ENCODE measurements at places on chromosomes 12 and 14. TPM values are rescaled to one million over a fixed set of nuclear protein-coding genes. Genes with fewer than 3 reads are reported as not detected.

The TAS2R8 gene
- total RNA-seq, result not detected

DNA sequence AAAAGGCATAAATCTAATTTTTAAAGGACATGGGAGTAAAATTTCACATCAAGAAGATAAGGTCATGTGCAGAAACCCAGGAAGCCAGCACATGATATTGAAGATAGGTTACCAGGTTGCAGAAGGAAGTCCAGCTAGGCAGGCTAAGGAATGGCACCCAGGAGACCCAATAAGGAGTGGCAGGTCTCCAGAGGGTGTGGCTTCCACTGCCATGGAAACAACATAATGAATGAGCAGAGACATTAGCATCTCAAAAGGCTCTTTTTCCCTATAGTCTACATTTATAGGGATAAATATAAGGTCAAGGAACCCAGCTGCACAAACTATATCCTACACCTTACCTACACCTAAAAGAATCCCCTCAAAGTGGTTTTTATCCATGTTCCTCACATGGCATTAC, 275.9 kb downstream of the RPS29 start:
- no peak overlapping the region for H3K4me3 ChIP-seq
- no peak overlapping the region for H3K27ac ChIP-seq
- no peaks in the 10 kb centered on the region for H3K36me3 ChIP-seq
- H3K27me3 ChIP-seq, result no peaks in the 10 kb centered on the region
- no peaks in the 10 kb centered on the region for H3K4me1 ChIP-seq
- no peak for DNase-seq

The FOXM1 gene
- total RNA-seq, result 200 TPM

- H3K4me1 ChIP-seq, result no peaks in the 10 kb centered on the region
- no peaks in the 10 kb centered on the region for H3K36me3 ChIP-seq
- no peak overlapping the region for H3K27ac ChIP-seq
Observed at GRCh38 chr12:28899951-28900350, 249.1 kb upstream of the FAR2 start.

The GPR65 gene
- not detected for total RNA-seq

- no peaks in the 10 kb centered on the region for H3K4me1 ChIP-seq
- H3K27me3 ChIP-seq, result no peaks in the 10 kb centered on the region
- H3K36me3 ChIP-seq, result peaks cover 13% of the 10 kb centered on the region
- no peak overlapping the region for H3K27ac ChIP-seq
- DNase-seq, result no peak
- H3K4me3 ChIP-seq, result no peak overlapping the region
Observed at GRCh38 chr12:107731366-107731765, 29.6 kb downstream of the PRDM4 start.

GRCh38 chr12:40310211-40310610, 85.4 kb downstream of the LRRK2 start:
- no peaks in the 10 kb centered on the region for H3K36me3 ChIP-seq
- no peaks in the 10 kb centered on the region for H3K27me3 ChIP-seq
- no peak for DNase-seq
- H3K4me1 ChIP-seq, result peaks cover 3% of the 10 kb centered on the region
- H3K4me3 ChIP-seq, result no peak overlapping the region

DNA sequence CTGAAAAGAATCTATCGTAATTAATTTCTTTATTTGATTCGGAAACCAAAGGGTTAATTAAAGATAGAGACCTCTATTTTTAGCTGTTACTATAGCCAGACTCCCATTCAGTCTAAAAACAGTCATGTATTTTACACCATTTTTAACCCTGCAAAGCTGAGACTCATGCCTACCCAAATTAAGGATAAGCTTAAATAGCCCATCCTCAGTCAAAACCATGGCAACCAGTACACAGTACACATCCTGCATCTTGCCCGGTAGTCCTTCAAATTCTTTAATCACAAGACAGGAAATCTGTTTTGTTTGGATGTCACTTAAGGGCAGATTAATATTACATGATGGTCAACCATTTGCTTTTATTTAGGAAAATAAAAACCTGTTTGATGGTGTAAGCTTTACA, 25.5 kb upstream of the KCNK10 start:
- DNase-seq, result no peak
- H3K4me1 ChIP-seq, result no peaks in the 10 kb centered on the region
- H3K4me3 ChIP-seq, result no peak overlapping the region
- H3K36me3 ChIP-seq, result no peaks in the 10 kb centered on the region

DNA sequence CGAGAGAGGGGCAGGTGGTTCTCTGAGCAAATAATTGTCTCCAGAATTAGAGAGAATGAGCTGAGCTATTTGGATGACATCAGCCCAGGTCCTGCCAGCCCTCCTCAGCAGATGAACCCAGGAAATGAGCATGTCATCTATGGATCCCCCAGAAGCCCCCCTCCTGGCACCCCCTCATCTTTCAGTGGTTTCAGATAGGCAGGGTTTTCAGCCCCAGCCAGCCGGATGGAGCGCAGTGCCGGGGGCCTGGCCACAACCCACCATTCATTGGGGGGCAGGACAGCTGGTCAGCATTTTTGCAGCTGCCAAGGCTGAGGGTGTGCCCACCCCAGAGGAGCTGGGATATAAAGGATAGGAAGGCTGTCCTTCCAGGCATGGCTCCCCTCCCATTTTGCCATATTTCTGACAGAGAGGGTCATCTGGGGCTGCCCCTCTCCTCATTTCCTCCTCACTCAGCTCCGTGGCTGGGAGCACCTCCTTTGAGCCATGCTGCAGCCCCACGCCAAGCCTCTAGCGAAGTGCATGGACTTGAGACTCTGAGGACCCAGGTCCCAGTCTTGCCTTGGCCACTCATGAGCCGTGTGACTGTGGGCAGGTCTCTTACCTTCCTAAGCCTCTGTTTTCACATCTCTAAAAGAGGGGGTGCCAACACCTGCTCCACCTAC, 6.0 kb upstream of the KRT71 start:
- no peak overlapping the region for H3K4me3 ChIP-seq
- no peaks in the 10 kb centered on the region for H3K36me3 ChIP-seq
- no peaks in the 10 kb centered on the region for H3K4me1 ChIP-seq
- H3K27me3 ChIP-seq, result peaks cover 9% of the 10 kb centered on the region
- H3K27ac ChIP-seq, result no peak overlapping the region
- no peak for DNase-seq

The KLRC4 gene
- total RNA-seq, result not detected

GRCh38 chr12:6938353-6939190, 5.0 kb upstream of the RNU7-1 start:
- peak overlapping the region; percentile 98 for H3K27ac ChIP-seq
- no peaks in the 10 kb centered on the region for H3K27me3 ChIP-seq
- no peak for DNase-seq

DNA sequence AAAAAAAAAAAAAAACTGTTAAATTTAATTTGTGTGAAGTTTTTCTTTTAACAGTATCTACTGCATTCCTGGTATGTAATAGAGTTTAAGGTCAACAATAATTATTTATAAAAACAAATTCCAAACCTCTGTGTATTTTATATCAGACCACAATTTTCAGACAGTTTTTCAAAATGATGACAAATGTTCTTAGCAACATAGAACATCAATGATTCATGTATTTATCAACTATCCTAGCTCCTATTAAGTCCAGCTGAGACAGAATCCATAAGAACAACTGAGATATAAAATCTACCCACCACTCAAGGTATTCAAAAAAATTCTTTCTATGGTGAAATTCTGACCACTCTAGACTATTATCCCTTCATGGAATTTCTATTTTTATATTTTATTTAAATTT, 144.5 kb downstream of the EPS8 start:
- H3K4me1 ChIP-seq, result no peaks in the 10 kb centered on the region
- H3K27me3 ChIP-seq, result no peaks in the 10 kb centered on the region
- DNase-seq, result no peak
- H3K27ac ChIP-seq, result no peak overlapping the region
- no peaks in the 10 kb centered on the region for H3K36me3 ChIP-seq

The NUAK1 gene
- total RNA-seq, result 1.3 TPM

The RD3L gene
- not detected for total RNA-seq

DNA sequence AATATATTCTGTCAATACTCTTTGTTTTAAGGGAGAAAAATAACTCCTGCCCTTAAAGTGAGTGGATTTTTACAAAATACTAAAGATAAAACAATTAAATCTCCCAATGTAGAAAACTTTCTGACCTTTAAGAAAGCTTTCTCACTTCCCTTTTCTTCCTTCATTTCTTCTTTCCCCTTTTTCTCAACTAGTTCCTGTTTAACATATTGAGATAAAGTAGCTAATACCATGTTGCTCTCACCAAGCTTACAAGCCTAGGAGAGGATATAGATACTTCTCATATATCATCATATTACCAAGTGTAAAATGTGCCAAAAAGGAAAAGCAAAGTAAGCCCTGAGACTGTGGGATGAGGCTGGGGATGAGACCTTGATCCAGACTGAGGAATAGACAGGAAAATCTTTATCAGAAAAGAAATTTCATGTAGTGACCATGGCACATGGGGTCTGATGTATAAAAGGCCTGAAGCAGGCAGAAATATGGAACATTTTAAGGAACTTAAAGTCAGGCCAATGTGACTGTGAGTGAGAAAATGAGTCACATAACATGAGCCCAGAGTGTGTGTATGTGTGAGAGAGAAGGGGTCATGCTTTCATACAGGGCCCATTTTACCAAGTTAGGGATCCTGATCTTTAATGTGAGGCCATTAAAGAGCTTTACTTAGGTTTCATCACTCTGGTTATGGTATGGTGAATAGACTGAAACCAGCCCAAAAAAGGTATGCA, 1.6 kb upstream of the RPL10L start:
- H3K27ac ChIP-seq, result no peak overlapping the region
- no peaks in the 10 kb centered on the region for H3K36me3 ChIP-seq
- no peaks in the 10 kb centered on the region for H3K4me1 ChIP-seq
- H3K27me3 ChIP-seq, result no peaks in the 10 kb centered on the region

The PRKD1 gene
- total RNA-seq, result 45.7 TPM

GRCh38 chr14:64707661-64708060, 3.4 kb downstream of the PLEKHG3 start:
- H3K36me3 ChIP-seq, result no peaks in the 10 kb centered on the region
- no peak overlapping the region for H3K4me3 ChIP-seq
- peaks cover 18% of the 10 kb centered on the region for H3K4me1 ChIP-seq
- H3K27me3 ChIP-seq, result no peaks in the 10 kb centered on the region

The TEX52 gene
- total RNA-seq, result not detected

- H3K36me3 ChIP-seq, result peaks cover 10% of the 10 kb centered on the region
- DNase-seq, result no peak
- no peak overlapping the region for H3K4me3 ChIP-seq
- H3K27ac ChIP-seq, result no peak overlapping the region
- no peaks in the 10 kb centered on the region for H3K27me3 ChIP-seq
Observed at GRCh38 chr12:113936460-113936859, 29.7 kb downstream of the RBM19 start.

The CLEC7A gene
- 0.28 TPM for total RNA-seq

GRCh38 chr12:53063708-53064612, 14.1 kb downstream of the TNS2 start:
- H3K27me3 ChIP-seq, result no peaks in the 10 kb centered on the region
- H3K4me1 ChIP-seq, result no peaks in the 10 kb centered on the region
- H3K36me3 ChIP-seq, result peaks cover 13% of the 10 kb centered on the region
- H3K27ac ChIP-seq, result no peak overlapping the region
- no peak overlapping the region for H3K4me3 ChIP-seq

GRCh38 chr14:63078569-63078968, 33.3 kb upstream of the KCNH5 start:
- H3K36me3 ChIP-seq, result no peaks in the 10 kb centered on the region
- H3K4me1 ChIP-seq, result no peaks in the 10 kb centered on the region
- H3K27me3 ChIP-seq, result no peaks in the 10 kb centered on the region

- H3K4me1 ChIP-seq, result peaks cover 6% of the 10 kb centered on the region
- no peaks in the 10 kb centered on the region for H3K36me3 ChIP-seq
- no peak for DNase-seq
- no peak overlapping the region for H3K4me3 ChIP-seq
Observed at GRCh38 chr12:126932156-126932555, 1334.8 kb upstream of the TMEM132C start.

DNA sequence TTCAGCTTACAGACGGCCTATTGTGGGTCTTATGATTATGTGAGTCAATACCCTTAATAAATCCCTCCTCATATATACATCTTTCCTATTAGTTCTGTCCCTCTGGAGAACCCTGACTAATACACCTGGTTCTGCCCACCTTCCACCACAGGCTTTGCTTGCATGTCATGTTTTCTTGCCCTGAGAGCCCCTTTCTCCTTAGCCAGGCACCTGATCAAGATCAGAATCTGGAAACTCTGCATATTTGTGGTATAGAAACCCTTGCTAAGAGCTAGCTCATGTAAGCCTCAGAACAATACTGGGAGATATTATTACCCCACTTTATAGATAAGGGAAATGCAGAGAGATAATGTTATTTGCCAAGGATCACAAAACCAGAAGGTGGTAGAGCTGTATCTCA, 52.9 kb upstream of the JDP2 start:
- DNase-seq, result no peak
- H3K4me1 ChIP-seq, result peaks cover 3% of the 10 kb centered on the region
- no peaks in the 10 kb centered on the region for H3K36me3 ChIP-seq
- no peak overlapping the region for H3K27ac ChIP-seq
- H3K27me3 ChIP-seq, result peaks cover 7% of the 10 kb centered on the region

DNA sequence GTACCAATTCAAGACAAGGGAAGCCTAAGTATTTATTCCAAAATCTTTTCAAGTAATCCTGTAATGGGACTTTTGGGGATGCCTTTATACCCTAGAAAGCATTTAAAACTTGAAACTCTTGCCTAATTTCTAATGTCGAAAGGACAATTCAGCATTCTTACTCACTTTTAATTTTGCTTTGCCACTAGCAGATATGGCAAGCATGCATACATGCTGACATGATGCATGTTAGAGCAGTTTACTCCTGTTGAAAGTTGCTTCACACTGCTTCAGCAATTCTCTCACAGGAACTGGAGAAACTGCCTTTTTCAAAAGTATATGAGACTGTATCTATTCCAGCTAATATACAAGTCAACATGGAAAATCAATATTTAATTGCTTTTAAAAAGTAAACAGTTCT, 79.9 kb downstream of the TAOK3 start:
- no peaks in the 10 kb centered on the region for H3K36me3 ChIP-seq
- H3K27ac ChIP-seq, result no peak overlapping the region
- peaks cover 7% of the 10 kb centered on the region for H3K4me1 ChIP-seq
- no peak for DNase-seq
- H3K27me3 ChIP-seq, result no peaks in the 10 kb centered on the region

DNA sequence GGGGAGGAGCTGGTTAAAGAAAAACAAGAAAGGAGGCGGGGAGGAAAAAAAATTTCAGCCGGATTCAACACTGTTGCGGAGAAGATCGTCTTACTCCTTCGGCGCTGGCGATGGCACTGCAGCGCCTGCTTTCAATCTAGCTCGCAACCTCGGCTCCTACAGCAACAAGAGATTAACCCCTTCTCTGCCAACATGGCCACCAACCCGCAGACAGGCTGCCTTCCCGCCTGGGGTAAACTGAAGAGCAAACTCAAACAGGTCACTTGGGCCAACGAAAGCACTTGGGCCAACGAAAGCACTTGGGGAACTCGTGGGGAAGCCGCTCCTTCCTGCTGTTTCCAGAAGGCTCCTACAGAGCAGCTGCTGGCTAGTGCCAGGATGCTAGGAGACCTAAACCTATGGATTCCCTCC, 73.7 kb downstream of the CIT start:
- no peaks in the 10 kb centered on the region for H3K4me1 ChIP-seq
- H3K27me3 ChIP-seq, result no peaks in the 10 kb centered on the region
- no peak overlapping the region for H3K27ac ChIP-seq
- no peak for DNase-seq
- H3K4me3 ChIP-seq, result no peak overlapping the region
- peaks cover 6% of the 10 kb centered on the region for H3K36me3 ChIP-seq

GRCh38 chr14:51012055-51012454, 67.8 kb upstream of the PYGL start:
- peaks cover 7% of the 10 kb centered on the region for H3K4me1 ChIP-seq
- H3K4me3 ChIP-seq, result no peak overlapping the region
- no peaks in the 10 kb centered on the region for H3K27me3 ChIP-seq

All from A673 (cell line).